NCI-H1436 treated with DMSO at 0.1 percent for 48 hours (cell line): ENCODE measurements at places on chromosomes 2 and 18.

GRCh38 chr2:232611559-232612218 lies 21.7 kb upstream of the EFHD1 start:
- DNase-seq: no peak

DNA sequence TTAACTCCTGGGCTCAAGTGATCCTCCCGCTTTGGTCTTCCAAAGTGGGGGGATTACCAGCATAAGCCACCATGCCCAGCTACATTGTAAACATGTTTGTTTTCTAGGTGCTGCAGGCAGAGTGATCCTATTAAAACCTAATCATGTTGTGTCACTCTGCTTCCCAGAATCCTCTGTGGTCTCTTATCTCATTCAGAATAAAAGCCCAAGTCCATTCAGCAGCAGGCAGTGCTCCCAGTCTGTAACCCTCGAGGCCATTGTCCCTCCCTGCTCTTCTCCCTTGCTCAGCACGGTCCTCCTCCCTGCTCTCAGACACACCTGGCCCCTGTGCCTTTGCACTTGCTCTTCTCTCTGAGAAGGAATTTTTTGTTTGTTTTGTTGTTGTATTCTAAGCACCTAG lies 11.1 kb upstream of the CABYR start:
- no peak for DNase-seq

DNA sequence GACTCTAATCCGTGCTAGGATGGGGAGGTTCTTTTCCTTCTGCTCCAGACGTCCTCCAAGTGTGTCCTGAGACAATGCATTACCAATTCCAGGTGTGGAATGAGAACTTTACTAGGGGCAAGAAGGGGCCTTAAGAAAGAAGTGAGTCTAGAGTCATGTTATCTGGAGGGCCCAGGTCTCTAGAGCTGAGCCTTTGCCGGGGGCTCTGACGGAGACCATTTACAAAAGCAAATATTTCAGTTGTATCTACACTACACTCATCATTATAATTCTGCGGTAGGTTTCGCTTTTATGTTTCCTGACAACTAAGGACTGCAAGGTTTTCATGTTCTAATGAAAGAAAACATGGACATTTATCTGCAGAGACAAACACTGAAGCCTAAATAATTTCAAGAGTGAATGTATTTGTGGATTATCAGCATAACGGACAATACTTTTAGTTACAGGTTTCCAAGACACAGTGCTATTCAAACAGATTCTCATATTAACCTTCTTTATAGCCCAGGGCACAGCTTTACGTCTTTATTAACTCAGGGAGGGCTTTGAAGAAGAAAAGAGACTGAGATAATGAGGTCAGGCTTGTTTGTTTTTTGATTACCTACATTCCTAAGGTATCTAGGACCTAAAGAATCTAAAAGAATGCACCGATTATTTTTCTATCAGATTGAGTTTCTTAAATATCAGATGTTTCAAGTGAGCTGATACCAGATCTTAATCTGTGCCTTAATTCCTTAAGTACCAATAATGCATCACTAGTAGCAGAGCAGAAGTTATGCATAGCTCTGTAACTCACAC lies 15.0 kb upstream of the LAMA1 start:
- no peak for DNase-seq

DNA sequence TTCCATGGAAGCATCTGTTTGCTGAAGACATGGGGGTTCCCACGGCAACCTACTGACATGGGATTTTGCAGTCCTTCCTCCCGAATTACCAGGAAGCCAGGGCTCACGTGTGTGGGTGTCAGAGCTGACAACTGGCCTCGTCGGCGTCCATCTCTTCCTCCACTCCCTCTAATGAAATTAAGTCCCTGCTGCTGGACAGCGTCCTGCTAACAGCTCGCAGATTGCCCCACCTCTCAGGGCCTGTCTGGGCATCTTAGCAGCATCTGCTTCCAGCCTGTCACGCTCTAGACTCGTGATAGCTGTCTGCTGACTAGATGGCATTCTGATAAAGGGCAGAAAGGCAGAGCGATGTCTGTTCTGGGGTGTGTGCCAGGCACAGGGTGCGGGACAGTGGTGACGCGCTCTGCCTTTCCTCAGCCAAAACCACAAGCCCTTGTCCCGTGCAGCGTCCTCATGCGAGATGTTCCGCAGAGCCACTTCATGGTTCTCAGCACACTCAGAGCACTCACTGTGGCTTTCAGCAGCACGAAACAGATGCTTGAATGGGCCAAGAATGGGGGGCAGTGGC lies 161.1 kb downstream of the ARL4C start:
- DNase-seq: no peak

GRCh38 chr2:215839816-215840215 lies 173.5 kb downstream of the MREG start:
- DNase-seq: no peak

GRCh38 chr2:85695691-85696668 lies 1.8 kb downstream of the GNLY start:
- DNase-seq: no peak

GRCh38 chr2:183597841-183598240 lies 473.6 kb downstream of the NUP35 start:
- no peak for DNase-seq

- DNase-seq: no peak
Observed at GRCh38 chr2:109407276-109408042, 206.3 kb downstream of the SEPTIN10 start.

- peak; percentile 74 for DNase-seq
Observed at GRCh38 chr2:180006781-180007579, at the start of gene CWC22. TSS of gene CWC22 (minus strand) at chr2:180007297. CDS start at chr2:179993341, 13,956 bp downstream.

DNA sequence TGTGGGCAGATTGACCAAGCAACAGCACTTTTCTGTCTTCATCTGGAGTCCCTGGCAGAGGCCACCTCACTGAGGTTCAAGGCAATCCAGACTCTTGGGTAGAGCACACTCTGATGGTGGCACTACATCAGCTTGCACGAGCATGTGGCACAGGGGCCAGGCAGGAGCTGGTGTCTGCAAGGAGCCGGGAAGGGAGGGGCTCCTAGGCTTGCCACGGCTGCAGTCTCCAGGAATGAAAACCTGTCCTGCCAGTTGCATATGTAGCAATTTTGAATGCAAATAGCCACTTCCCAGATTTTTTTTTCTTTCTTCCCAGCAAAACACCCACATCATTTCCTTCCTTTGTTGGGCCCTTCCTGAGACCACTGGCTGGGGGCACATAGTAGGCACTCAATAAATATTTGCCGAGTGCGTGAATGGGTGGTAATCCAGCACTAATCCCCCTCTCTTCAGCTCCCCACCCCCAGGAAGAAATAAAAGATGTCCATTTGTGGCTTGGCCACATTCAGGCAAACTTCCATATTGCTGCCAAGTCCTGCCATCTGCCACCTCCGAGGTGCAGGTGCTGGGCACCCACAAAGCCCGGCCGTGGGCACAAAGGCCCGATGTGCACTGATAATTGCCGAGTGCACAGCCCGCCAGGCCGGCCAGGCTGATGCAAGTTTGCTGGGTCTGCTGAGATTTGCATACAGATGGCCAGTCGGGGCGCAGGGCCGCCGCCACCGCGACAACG lies 72.4 kb downstream of the MYCN start:
- DNase-seq: no peak

- DNase-seq: no peak
Observed at GRCh38 chr18:24734058-24734457, 273.6 kb downstream of the HRH4 start.

DNA sequence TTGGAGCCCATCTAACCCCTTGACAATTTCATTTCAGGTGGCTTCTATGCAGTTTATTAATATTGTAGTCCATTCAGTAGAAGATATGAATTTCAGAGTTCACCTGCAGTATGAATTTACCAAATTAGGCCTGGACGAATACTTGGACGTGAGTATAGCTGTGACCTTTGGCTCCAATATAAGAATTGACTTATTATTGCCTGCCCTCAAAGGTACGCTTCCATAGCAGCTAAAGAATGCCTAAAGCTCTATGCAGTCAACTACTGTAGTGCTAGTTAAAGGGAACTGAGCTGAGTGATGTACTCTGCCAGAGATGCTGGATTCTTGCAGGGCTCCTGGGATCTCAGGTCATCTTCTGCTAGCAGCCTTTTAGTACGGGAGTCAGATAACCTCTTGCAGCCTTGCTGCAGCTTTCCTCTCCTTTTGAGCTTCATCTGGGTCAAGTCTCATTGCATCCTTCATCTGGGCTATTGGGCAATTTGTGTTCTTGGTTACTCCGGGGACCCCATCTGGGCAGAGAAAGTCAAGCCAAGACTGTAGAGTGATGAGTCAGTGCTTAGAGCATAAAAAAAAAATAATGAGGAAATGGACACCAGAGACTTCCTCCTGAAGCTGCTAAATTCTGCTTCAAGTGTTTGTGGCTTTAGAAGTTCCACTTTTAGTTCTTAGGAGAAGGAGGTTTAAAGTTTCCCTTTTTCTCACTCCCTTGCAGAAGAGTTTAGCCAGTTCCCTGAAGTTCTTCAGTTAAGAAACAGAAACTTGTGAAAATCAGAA lies 105.6 kb downstream of the PRPF40A start:
- no peak for DNase-seq

DNA sequence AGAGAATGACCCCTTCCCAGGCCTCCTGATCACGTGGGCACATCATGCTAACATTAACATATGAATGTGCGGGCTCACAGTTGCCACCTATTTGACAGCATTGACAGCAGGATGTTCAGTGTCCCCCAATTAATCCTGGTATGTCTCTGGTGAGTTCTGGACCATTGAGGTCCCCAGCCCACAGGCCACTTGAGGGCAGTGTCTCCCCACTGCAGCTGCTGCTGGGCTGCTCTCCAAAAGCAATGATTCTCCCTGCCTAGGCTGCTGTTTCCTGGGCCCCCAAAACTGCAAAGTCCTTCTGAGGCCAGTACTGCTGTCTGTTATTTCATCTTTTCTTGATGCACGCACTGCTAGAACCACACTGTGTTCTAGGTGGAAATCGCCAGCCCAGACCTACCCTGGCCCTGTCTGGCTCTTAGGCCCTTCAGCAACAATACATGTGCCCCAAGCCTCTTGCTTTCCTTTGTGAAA lies 52.7 kb upstream of the MAPK4 start:
- peak; percentile 3 for DNase-seq

DNA sequence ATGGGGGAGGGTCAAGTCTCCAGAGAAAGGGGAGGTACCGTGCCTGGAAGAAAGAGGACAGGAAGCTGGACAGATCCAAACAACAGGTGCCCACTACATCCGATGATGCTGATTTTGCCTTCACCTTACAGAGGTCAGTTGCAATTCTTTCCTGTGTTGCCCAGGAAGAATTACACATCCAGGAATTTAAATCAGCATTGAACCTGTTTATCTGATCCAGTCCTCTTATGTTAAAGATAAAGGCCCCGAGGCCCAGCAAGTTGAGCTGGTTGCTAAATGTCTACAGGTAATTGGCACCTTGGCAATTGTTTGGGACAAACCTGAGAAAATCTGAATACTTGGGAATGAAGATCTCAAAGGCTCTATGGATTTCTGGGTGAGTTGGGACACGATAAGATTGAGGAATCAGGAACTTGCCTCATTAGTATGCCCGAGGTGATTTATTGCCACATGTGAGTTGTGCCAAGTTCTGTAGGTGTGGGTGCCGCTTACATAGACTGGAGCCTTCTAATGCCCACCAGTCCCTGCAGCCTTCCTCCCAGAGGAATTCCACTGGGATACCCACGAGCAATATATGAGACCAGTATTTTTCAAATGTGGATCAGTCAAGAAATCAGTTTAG lies 6.9 kb upstream of the CNNM4 start:
- DNase-seq: no peak

- DNase-seq: no peak
Observed at GRCh38 chr2:36586672-36587071, 11.3 kb downstream of the FEZ2 start.

GRCh38 chr2:102304711-102305611 lies 6.4 kb upstream of the IL1RL1 start:
- DNase-seq: no peak

DNA sequence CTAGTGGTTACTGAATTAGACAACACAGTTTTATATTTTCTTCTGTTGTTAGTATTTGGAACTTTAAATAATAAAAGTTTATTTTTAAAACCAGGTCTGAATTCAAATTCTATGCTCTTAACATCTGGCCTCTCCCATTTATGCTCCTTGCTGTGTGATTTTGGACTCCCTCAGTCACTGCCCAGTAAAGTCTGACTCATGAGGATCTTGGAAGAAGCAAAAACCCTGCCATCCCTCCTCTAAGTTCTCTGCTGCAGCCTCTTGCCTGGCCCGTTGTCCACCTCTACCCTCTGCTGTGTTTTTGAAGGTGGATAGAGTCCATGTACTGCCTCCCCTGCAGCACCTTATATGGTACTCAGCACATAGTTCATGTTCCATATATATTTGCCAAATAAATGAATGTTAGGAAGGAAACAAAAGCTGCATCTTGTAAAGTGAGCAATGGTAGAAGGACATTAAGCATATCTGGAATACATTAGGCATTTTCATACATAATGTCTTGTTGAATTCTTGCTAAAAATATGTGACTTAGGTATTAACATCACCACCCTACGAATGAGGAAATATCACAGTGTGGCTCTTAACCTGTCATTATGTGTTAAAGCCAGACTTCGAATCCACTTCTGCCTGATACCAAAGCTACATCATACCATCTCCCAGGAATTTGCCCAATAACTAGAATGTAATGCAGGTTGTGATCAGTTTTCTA lies 62.1 kb downstream of the THNSL2 start:
- DNase-seq: no peak

GRCh38 chr2:174090476-174090875 lies 125.3 kb upstream of the SP3 start:
- no peak for DNase-seq

DNA sequence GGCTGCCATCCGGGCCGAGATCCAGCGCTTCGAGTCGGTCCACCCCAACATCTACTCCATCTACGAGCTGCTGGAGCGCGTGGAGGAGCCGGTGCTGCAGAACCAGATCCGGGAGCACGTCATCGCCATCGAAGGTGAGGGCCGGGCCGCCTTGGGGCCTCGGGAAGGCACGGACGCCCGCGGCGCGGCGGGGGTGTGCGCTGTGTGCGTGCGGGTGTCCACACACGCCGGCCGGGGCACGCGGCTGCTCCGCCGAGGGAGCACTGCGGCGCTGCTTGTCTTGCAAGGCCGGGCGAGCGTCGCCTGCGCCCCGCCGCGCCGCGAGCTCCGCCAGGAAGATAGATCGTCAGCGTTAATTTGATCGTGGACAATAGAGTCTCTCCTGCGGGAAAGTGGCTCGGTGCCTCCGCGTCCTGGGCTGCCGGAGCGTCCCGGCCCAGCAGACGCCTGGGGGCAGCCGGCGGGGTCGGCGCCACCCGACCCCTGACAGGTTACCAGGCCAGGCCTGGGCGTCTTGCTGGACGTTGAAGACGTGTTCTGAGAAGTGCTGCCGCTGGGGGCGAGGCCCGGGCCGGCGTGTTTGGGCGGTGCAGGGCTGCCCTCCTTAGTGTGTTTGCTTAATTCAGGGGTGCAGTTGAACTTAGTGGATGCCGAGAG lies 1.0 kb downstream of the AGAP1 start:
- no peak for DNase-seq

- no peak for DNase-seq
Observed at GRCh38 chr2:175435012-175435411, 253.5 kb upstream of the ATP5MC3 start.

GRCh38 chr2:172232708-172233396 lies 130.2 kb upstream of the DLX2 start:
- DNase-seq: no peak
